ENCODE measurements at places on chromosomes 2 and 18. TPM values are rescaled to one million over a fixed set of nuclear protein-coding genes. Genes with fewer than 3 reads are reported as not detected.

GRCh38 chr2:33145459-33145858 lies 198.7 kb downstream of the LTBP1 start:
- H3K27ac ChIP-seq, result peak overlapping the region; percentile 75
- peak overlapping the region; percentile 56 for H3K4me3 ChIP-seq
- DNase-seq, result peak; percentile 85
- no peaks in the 10 kb centered on the region for H3K36me3 ChIP-seq
- H3K27me3 ChIP-seq, result no peaks in the 10 kb centered on the region

GRCh38 chr18:58669731-58670378 lies 1.4 kb upstream of the MALT1 start:
- peak overlapping the region; percentile 79 for H3K4me3 ChIP-seq
- no peaks in the 10 kb centered on the region for H3K36me3 ChIP-seq
- no peaks in the 10 kb centered on the region for H3K27me3 ChIP-seq
- peak; percentile 59 for DNase-seq

- no peaks in the 10 kb centered on the region for H3K27me3 ChIP-seq
- H3K4me1 ChIP-seq, result no peaks in the 10 kb centered on the region
- H3K36me3 ChIP-seq, result no peaks in the 10 kb centered on the region
- DNase-seq, result no peak
These were observed 191.8 kb downstream of the DCC start for GRCh38 chr18:52531836-52532235.

GRCh38 chr18:48918660-48919456 lies 31.9 kb downstream of the SMAD7 start:
- H3K27ac ChIP-seq, result peak overlapping the region; percentile 13
- H3K4me1 ChIP-seq, result peaks cover 45% of the 10 kb centered on the region
- H3K27me3 ChIP-seq, result no peaks in the 10 kb centered on the region
- no peak overlapping the region for H3K4me3 ChIP-seq

DNA sequence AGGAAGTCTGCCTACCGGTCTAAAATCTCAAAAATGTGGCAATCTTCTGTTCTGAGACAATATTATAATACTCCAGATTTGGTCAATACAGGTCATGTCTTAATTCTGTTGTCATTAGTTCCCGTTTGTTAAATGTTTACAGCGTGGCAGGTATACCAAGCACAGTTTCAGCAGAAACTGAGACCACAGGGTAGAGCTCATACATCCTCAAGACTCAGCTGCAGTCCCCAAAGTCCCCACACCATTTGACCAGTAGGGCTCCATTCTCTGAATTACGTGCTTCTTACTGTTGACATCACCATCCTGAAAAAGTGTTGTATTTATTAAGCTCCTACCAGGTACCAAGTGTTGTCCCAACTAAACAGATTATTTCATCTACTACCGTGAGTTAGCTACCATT lies 157.1 kb downstream of the MC4R start:
- no peak overlapping the region for H3K27ac ChIP-seq
- H3K36me3 ChIP-seq, result no peaks in the 10 kb centered on the region
- H3K4me1 ChIP-seq, result no peaks in the 10 kb centered on the region
- no peaks in the 10 kb centered on the region for H3K27me3 ChIP-seq

The ROCK1 gene
- 35.9 TPM for polyA plus RNA-seq

- H3K4me1 ChIP-seq, result no peaks in the 10 kb centered on the region
- no peak overlapping the region for H3K27ac ChIP-seq
- H3K4me3 ChIP-seq, result no peak overlapping the region
- H3K36me3 ChIP-seq, result no peaks in the 10 kb centered on the region
- DNase-seq, result peak; percentile 59
These were observed 368.8 kb downstream of the PLCL1 start for GRCh38 chr2:198173242-198173641.
